ENCODE measurements at places on chromosomes 2 and 18.

GRCh38 chr18:70931942-70932814 lies 643.3 kb downstream of the SOCS6 start:
- peak; percentile 17 for DNase-seq

- DNase-seq: no peak
These were observed 169.1 kb downstream of the NDUFA10 start for GRCh38 chr2:239855863-239856587.

GRCh38 chr2:226180281-226180884 lies 619.2 kb downstream of the IRS1 start:
- DNase-seq: no peak

DNA sequence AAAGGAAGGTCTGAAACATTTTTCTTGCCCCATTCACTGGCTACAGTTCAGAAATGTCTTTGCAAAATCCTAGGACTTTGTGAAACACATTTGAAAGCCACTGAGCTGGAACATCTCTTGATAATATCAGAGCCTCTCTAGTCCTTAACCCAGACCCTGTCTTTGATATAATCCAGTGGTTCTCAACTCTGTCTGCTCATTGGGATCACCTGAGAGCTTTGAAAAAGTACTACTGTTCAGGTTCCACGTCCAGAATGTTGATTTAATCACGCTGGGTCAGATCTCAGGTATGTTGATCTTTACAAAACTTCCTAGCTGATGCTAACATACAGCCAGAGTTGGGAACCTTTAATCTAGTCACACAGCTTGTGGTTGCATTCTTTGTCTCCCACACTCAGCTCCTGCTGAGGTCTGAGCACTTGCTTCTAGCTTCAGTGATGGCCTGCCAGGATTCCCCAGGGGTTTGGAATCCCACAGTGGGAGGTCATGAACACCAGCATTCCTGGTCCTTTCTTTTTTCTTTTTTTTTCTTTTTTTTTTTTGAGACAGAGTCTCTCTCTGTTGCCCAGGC lies 262.7 kb downstream of the SETBP1 start:
- peak; percentile 95 for DNase-seq

GRCh38 chr2:226423498-226423960 lies 376.1 kb downstream of the IRS1 start:
- peak; percentile 60 for DNase-seq

- no peak for DNase-seq
These were observed 509.7 kb upstream of the MYT1L start for GRCh38 chr2:2840681-2841300.

DNA sequence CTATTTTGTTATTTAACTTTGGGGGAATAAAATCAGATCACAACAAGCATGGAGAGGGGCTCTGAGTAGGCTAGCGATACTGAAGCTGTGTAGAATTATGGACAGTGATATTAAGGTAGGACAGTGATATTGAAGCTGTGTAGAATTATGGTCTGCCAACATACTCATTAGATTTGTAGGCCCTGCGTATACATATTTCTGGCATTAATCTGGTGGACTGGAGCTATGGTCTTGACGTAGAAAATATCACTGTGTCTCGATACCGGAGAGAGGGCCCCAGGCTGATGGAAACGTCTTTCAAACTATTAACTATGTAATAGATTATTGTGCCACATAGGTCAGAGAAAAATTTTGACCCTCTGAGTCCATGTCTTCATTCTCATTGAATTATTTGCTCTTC lies 511.4 kb downstream of the ADCYAP1 start:
- DNase-seq: no peak

DNA sequence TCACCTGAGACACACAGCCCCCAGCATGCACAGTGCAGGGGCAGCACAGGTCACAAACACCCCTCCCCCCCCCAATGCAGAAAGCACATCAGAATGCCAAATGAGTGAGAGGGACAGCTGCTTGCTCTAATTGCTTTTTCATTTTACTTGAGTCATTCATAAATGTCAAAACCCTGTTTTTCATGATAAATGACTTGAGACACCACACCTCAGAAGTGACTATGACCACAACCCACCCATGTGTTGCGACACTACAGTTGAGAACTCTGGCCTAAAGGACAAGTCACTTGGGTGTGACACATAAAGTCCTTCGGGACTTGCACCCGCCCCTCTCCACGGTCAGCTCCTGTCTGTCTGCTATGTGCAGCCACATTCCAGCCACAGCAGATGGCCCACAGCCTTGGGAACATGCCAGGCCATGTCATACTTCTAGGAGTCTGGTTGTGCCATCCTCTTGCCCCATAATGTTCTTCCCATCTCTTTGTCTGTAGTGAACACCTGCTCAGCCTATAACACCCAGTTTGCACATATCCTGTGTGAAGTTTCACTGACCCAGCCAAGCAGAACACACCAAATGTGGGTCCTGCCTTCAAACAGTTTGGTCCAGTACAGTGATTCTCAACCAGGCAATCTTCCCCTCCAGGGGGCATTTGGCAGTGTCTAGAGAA lies 30.2 kb upstream of the RIOK3 start:
- DNase-seq: peak; percentile 33

- DNase-seq: peak; percentile 20
These were observed 62.5 kb upstream of the LPIN2 start for GRCh38 chr18:3075491-3075890.

DNA sequence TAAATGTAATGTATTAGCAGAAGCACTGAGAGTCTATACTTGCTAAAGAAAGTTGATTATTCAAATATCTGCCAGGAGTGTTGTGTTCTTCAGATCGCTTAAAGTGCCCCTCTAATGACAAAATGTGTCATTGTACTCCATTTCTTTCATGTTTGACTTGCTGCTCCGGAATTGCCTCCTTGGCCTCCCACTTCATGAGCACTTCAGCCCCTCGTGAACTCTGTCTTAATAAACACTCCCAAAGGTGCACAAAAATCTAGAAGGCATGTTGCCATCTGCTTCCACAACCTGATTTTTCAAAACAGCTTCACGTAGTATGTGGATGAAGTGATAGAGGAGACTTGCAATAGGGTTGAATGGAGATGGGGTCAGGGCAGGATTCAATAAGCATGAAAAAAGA lies 396.1 kb downstream of the TDRD15 start:
- no peak for DNase-seq

GRCh38 chr2:64609942-64610281 lies 43.8 kb downstream of the SERTAD2 start:
- no peak for DNase-seq

DNA sequence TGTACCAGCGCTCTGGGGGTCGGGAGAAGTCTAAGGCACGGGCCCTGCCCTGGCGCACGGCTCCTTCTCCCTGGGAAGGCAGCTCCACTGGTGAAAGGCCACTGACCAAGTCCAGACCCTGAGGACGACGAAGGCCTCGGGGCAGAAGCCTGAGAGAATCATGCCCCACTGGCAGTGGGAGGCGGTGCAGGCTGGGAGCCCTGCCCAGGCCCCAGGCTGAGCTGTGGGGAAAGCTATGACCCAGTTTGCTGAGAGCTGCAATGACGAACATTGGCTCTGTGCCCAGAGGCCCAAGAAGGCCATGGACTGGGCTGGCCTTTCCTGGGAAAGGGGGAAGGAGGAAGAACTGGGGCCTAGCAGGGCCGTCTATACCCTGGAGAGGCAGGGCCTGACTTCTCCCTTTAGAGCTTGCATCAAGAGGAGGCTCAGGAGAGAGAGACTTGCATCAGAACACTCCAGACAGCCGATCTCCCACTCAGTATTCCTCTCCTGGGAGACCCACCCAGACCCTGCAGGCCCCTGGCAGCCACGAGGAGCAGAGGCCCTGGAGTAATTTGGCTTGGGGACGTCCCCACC lies 32.9 kb downstream of the HS1BP3 start:
- peak; percentile 97 for DNase-seq

GRCh38 chr2:111667542-111668273 lies 216.3 kb downstream of the ANAPC1 start:
- peak; percentile 79 for DNase-seq

DNA sequence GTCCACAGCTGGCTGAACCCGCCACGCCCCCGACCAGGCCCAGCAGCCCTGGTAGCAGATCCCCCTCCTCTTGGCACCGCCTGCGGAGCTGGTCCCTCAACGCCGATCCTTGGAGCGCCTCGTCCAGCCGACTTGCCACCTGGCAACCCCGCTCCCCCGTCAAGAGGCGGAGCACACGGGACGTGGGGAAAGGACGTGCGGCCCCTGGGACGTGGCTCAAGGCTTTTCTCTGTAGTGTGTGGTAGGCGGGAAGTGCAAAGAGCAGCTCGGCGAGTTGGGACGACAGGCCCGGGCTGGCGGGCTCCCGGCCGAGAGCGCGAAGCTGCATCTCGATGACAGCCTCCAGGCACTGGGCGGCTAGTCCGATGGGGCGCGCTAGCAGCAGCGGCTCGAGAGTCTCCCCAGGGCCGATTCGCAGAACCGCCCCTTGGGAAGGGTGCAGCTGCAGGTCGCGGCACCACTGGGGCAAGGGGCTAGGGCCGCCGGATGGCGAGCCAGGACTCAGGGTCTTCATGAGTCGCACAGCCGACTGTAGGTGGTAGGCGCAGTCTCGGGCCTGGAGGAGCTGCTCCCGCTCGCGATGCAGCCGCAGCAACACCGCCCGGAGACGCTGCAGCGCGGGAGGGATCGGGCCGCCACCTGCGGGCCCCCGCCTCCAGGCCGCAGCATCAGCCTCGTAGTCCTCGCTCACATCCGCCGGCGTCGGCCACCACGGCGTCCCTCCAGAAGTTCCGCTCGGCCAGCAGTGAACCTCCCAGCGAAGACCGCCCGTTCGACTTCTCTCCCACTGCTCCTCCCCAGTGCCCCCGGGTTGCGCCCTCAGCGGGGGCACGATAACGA lies 617 bp downstream of the CCDC142 start:
- peak; percentile 36 for DNase-seq

DNA sequence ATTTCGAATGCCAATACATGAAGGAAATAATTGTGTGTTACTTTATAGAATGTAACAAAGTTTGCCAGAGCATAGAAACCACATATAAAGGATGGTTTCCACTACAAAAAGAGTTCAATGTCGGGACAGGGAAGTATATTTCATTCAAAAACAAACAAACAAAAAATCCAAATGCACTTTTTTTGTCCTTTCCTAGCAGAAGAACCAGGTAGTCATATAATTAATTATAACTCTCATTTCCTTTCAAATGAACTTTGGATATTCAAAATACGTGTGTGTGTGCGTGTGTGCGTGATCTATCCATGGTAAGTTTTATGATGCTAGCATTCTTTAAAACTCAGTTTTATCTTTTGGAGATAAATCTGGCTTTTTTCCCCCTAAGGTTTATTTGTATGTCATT lies 8.3 kb downstream of the FN1 start:
- no peak for DNase-seq

- DNase-seq: no peak
These were observed 111.9 kb downstream of the KCNF1 start for GRCh38 chr2:11023326-11024258.

- DNase-seq: peak; percentile 87
These were observed 1.8 kb upstream of the RNPEPL1 start for GRCh38 chr2:240566203-240567136.

GRCh38 chr2:18172607-18173006 lies 294.1 kb downstream of the KCNS3 start:
- DNase-seq: no peak

DNA sequence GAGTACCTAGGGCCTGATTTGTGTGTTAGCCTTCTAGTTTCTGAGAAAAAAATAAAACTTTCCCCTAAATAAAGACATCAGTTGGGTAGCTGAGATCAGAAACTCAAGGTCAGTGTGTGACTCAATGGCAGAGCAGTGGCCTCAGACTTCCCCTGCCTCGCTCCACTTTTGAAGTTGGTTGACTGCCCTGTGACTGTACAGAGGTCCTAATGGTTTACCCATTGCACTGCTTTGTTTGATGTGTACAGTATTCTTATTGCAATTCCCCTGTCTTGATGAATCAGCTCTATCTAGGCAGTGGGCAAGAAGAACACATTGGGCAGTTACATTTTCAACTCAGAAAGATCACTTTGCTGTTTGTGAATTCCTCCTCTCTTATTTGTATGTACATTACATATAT lies 315.7 kb downstream of the KCNS3 start:
- no peak for DNase-seq

GRCh38 chr18:3224223-3224622 lies 4.5 kb upstream of the MYOM1 start:
- DNase-seq: no peak

DNA sequence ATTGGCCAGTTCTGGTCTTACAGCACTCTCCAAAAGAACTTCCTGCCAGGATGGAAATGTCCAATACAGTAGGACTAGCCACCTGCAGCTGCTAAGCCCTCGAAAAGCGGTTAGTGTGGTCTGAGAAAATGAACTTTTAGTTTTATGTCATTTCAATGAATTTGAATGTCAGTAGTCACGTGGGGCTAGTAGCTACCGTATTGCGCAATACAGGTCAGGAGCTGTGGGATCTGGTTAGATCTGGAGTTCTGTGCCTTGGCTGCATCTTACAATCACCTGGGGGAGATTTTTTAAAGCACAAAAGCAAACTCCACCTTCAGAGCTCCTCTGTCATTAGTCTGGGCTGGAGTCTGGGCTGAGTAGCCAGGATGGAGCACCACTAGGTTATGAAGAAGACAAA lies 35.9 kb downstream of the C1QL2 start:
- DNase-seq: no peak
